ENCODE measurements at places on chromosomes 11 and 22.

- no peak for DNase-seq
Measured at GRCh38 chr22:50167689-50168489, 2.6 kb upstream of the PANX2 start.

GRCh38 chr22:47002692-47003091 lies 240.2 kb downstream of the TBC1D22A start:
- no peak for DNase-seq

- no peak for DNase-seq
Measured at GRCh38 chr11:70547386-70547785, 149.1 kb downstream of the CTTN start.

DNA sequence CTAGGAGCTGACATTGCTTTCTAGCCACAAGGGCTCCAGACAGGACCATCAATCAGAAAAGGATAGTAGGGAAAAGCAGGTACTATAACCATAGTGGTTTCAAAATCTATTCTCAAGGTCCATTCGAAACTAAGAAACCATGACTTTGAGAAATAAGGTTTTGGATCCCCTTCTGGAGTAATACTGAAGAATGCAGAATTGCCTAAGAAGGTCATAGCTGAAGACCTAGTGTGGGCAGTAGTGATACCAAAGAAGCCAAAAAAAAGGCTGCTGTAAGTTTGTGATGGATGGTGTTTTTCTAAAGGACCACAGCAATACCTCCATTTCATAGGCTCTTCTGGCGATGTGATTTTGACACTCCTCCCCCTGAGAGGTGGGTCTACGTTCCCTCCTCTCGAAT lies 163.1 kb downstream of the MAML2 start:
- no peak for DNase-seq

DNA sequence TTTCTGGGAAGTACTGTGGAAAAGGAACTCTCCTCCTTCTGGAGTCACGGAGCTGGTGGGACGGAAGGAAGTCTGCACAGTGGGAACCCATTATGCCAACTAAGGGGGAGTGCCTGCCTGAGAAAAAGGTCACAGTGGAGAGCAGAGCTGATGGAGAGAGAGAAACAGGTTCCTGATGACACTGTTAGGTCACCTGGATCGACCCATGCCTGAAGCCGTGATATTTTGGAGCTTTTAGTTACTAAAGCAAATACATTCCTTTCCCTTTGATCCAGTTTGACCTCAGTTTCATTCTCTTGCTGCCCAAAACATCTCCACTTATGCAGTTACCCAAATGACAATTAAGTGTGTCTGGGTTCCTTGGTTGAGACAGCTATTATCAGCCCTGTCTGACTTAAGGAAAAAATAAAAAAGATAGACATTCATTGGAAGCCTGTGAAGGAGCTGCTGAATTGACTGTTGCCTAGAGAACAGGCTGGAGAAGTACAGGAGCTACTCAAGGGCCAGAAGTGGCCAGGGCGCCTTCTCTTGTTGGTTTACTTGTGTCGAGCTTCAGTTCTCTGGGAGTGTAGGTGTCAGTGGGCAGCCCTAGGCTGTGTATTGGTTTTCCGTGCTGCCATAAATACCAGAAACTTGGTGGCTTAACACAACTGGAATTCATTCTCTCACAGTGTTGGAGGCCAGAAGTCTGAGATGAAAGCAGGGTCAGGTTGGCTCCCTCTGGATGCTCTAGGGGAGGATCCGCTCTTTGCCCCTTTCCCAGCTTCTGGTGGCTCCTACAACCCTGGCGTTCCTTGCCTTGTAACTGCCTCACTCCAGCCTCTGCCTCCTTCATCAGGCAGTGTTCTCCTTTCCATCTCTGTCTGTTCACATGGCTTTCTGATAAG lies 13.6 kb downstream of the MRGPRD start:
- DNase-seq = peak; percentile 3

DNA sequence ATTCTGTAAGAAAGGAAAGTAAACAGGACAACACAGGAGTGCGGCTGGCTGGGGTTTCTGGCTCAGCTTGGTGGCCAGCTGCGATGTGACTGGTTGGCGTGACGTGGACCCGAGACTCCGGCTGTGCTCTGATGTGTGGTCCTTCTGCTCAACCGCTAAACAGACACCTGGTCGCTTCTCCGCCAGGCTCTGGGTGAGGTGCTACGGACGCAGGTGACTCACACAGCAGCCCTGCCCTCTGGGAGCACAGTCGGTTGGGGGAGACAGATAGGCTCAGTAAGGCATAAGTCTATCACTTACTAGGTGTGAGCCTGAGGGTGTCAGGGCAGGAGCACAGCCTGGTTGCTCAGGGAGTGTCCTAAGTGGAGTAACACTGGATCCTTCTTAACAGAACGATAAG lies 8.2 kb downstream of the RTL6 start:
- no peak for DNase-seq

DNA sequence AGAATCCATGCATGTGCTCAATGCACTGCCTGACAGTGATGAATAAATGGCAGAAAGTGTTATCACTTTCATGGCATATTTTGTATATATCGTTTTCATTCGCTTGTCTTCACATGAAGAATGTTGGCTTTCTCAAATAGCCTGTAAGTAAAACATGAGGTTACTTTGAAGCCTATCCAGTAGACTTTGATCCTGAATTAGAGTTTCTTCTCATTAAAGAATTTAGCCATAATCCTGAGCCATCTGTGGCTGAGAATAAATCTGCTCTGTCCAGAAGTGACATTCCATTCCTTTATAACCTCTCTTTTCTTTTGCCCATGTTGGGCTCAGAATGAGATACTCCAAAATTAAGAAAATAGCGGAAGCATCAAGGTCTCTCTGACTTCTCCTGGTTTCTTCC lies 1071.7 kb upstream of the TENM4 start:
- DNase-seq = no peak
